Vagina (tissue), 2 donors: ENCODE measurements at places on chromosomes 12 and 14.

- DNase-seq: peak; percentile 93
Observed at GRCh38 chr12:62724947-62725451, 210.0 kb downstream of the PPM1H start.

DNA sequence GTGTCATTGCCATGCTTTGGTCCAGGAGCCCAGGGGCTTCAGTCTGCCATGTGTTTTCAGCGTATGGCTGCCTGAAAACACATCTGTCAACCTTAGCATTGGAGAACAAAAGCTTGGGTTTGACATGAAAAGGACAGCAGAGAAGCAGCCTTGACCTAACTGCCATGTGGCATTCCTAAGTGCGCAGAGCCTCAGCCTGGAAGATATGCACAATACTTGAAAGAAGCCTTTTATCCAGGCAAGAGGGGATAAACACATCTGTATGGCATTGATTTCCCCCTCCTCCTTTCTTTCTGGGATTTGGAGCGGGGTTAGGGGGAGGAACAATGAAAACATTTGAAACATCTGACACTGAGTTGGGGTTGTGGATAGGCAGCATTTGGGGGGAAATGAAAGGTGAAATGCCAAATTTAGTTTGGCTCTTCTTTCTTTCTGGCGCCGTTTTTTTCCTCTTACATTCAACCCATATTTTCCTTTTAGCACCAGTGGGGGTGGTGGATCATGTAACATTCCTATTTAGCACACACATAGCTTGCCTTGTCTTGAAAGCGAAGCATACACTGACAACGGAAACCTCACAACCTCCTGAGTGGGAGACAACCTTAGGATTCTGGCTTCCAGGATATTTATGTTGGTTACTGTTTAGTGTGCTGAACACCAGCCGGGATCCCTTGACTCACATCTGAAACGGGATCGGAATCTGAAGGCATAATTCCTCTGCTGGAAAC is 177.0 kb downstream of the C12orf75 start:
- DNase-seq: no peak

DNA sequence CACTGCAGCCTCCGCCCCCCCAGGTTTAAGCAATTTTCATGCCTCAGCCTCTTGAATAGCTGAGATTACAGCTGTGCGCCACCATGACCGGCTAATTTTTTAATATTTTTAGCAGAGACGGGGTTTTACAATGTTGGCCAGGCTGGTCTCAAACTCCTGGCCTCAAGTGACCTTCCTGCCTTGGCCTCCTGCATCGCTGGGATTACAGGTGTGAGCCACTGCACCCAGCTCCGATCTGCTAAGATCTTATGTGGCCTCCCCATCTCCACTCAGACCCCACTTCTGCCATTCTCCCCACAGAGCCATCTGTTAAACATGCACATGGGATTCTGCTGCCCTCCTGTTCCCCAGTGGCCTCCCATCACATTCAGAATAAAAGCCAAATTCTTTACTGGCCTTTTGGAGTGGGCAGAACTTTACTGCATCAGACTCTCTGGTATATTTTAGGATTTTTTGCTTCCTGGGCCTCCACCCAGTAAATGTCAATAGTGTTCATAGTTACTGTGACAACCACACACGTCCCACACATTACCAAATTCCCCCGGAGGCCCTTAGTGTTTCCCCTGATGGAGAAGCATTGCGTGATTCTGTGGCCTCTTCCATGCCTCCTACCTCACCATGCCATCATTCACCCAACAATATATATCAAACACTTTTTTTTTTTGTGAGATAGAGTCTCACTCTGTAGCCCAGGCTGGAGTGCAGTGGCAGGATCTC is 96.3 kb downstream of the PTPN11 start:
- DNase-seq: no peak

GRCh38 chr12:81207173-81207572 is 129.3 kb downstream of the ACSS3 start:
- DNase-seq: no peak

DNA sequence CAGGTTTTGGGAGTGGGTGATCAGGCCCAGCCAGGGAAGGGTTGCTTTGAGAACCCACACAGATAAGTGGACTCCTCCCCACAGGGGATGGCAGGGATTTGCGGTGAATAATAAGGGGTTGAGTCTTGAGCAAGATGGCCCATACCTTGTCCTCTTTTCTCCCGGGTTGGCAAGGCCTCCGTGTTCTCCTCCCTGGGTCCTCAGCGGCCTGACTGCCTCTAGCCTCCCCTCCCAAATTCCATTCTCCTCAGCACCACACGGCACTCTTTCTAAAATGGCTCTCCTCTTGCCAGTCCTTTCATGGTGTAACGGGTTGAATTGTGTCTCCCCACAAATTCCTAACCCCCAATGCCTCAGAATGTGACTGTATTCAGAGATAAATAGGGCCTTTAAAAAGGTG is 70.0 kb downstream of the CHST11 start:
- DNase-seq: no peak

- no peak for DNase-seq
Observed at GRCh38 chr14:87251011-87251410, 742.0 kb downstream of the GALC start.

GRCh38 chr12:11894890-11895289 is 175.8 kb upstream of the BCL2L14 start:
- DNase-seq: no peak

DNA sequence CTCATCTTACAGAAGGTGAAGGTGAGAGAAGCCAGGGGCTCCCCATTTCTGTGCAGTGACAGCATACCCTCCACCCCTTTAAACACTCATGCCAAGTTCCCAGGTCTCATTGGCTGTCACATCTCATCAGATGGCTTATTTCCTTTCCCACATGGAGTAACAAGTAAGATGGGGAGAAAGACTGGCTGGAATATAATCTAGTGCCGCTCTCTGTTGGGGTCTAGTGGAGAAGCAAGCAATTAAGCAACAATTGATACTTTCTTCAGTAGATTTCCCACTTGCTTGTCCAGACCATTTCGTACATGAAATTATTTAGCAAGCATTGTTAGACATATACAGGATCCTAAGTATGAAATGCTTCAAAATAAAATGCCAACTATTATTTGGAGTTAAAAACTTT is 92.2 kb downstream of the SLC5A8 start:
- DNase-seq: no peak

DNA sequence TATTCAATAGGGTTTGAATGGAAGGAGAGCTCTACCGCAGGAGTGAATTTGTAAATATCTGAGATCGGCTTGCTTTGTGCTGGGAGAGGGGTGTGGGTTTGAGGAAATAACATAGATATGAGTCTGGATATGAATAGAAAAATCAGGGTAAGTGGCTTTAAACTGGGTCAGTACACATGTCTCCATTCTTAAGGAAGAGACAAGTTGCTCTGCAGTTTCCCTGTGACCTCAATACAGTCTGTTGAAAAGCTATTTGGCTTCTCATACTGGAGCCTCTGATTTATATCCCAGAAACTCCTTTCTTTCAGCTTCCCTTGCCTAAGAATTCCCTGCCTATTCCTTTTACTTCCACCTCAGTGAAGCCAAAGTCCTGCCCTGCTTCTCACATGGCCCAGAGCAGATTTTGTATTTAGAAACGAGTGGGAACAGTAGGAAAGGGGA is 153.5 kb upstream of the ATF7IP start:
- DNase-seq: no peak

GRCh38 chr14:75070383-75070782 is 942 bp downstream of the ZC2HC1C start:
- DNase-seq: no peak

GRCh38 chr12:74892057-74892633 is 317.5 kb downstream of the KCNC2 start:
- no peak for DNase-seq

DNA sequence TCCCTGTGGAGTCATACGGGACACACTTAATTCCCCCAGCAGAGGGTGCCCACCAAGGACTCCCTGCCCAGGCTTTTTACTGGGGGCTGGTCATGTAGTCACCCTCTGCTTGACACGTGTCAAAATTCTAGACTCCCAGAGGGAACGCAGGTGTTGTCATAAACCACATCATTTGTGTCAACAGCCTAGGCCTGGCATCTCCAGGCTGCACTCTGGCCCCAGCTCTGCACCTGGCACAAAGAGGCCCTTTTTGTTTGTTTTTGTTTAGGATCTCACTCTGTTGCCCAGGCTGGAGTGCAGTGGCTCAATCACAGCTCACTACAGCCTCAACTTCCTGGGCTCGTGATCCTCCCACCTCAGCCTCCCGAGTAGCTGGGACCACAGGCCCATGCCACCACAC is 21.1 kb downstream of the BRI3BP start:
- no peak for DNase-seq

- DNase-seq: no peak
Observed at GRCh38 chr14:95192311-95192710, 35.0 kb upstream of the DICER1 start.

DNA sequence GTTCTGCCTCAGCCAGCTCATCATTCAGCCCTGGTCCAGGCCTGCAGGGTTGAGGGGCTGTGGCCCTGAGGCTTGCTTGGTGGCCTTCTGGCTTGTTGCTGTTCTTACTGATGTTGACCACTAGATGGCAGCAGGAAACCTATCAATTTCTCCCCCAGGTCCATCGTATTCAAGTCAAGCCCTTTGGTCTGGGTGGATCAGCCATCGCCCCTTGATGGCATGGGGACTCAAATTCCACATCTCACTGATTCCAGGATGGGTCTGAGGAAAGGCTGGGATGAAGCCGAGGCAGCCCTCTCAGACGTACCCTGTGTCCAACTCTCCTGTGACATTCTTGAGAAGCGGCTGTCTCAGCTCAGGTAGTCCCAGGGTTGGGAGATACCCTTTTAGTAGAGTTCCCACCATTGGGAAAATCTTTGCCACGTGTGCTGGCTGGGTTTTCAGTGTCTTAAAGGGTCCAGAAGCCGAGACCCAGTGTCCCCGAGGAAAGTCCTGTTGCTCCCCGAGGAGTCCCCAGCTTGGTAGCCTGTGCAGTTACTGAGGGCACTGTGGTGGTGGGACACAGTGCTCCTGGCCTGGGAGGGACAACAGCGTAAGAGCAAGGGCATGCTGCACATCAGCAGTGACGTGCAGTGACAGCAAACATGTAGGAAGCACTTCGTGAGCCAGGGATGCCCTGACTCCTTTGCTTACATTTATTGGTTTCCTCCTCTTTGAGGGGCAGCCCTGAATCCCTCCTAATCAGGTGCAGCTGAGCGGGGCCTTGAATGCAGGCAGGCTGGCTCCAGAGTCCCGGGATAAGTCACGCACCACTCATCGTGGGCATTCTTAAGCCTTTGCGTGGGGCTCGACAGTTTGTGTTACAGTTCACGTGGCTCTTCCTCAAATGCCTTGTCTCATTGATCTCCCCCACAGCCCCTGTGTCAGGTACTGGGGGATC is 58.6 kb downstream of the TSPAN9 start:
- no peak for DNase-seq

DNA sequence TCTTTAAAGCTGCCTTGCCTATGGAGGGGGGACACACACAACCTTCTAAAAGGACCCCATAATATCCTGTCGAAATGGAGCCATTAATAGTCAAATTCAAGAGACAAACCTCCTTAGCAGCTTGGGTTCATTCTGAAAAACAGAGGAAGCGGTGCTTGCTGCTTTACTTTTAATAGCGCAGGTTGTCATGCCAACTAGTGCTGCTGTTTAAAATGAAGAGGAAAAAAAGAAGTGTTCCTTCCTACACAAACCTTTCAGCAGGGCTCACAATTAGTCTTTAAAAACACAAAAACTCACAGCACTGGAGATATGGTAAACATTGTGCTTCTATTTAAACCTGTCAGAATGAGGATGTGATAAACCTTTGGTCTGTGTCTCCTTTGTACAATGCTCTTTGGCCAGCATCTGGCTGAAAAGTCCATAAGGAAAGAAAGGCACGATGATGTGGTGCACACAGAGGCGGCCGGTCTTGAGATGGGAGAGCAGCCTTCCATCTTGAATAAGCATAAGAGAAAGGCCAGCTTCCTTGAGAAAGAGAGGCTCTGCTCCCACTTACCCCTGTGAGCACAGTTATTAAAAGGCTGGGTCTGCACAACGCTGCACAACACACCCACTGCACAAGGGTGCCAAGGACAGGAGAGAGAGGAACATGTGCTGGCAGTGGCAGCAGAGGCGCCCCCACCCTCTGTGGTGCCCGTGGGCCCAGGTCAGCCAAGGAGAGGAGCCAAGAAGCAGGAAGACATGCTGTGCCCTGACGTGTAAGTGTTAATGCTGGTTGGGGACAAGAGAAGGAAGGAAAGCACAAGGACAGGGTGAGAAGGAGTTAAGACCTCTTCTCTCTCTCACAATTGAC is 144.6 kb downstream of the TTC7B start:
- DNase-seq: no peak

DNA sequence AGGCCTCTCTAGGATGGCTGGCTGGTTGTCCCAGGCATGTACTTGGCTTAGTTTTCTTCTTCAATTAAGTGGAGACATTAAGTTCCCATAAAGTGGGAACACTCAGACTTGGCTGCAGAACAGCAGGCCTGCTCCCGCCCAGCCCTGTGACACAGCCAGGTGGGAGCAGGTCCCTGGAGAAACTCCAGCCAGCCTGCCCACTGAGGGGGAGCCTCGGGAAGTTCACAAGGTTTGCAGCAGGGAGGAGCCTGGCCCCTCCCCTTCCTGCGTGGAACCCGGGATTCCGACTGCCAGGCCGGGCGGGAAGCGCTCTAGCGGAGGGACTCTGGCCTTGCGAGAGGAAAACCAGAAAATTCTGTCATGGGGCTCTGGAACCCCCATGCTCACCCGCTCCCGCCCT is 98.3 kb upstream of the EVL start:
- DNase-seq: no peak

DNA sequence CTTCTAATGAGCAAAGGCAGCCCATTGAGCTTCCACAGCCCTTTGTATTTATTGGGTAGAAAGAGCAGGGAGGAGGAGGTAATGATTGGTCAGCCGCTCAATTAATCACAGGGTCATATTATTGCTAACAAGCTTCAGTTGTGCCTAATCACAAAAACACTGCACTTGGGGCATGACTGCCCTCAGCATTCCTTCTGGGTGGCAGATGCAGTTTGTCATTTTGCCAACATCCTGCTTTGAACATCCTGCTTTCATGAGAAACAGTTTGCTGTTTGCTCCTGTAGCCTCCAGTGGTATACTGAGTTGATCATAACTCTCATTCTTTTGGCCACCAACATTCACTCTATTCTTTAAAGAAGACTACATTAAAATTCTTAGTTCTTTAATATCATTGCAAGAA is 462.9 kb upstream of the MIS18BP1 start:
- no peak for DNase-seq

DNA sequence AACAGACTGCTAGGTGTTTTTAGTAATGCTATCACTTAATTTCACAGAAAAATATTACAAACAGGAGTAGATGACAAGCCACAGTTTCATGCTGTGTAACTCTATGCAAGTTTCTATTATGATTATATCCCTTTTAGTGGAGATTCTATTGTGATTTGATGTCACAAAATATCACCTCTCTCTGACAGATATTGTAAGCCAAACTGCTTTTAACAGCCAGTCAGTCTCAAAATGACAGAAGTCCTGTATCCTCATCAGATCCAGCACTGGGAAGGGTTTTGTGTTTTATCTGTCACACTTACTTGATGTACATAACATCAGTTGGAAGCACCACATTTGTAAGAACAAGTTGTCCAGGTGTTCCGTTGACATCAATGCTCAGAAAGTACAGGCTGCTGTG is 164.8 kb downstream of the DERA start:
- no peak for DNase-seq

- no peak for DNase-seq
Observed at GRCh38 chr14:74551001-74551400, 57.4 kb downstream of the ISCA2 start.
